ENCODE measurements at places on chromosomes 3 and 15.

- DNase-seq: peak; percentile 7
Observed at GRCh38 chr15:42921342-42921731, 759 bp upstream of the TTBK2 start.

GRCh38 chr15:99983886-99984286 is 250.6 kb upstream of the LYSMD4 start:
- DNase-seq: no peak

DNA sequence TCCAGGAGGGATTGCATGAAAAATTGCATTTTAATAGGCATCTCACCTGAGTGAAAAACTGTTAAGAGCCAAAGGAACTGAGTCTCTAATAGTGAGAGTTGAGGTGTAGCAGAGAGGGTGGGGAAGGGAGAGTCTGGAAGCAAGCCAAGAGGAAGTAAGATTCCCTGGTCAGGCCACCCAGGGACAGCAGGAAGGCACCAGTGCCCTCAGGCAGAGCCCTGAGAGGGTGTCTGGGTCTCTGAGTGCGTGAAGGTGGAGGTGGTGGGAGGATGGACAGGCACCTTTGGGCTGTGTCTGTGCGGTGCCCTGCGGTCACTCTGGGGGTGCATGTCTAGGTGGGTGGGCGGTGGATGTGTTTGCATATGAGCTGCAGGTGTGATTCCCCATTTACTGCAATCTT is 300.4 kb upstream of the ROPN1 start:
- DNase-seq: no peak

- no peak for DNase-seq
Observed at GRCh38 chr3:165855581-165855980, 18.4 kb upstream of the BCHE start.

DNA sequence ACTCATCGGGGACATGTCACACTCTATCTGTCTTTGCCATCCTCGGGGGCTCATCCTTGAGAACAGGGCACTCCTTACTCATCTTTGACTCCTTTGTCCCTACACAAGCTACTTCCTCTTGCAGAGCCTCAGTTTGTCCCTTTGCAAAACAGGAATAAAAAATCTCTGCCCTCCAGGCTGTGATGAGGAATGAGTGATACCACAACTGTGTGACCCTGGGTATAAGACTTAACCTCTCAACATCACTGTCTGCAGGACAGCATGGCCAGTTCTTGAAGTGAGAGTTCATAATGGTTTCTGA is 48.5 kb downstream of the IQSEC1 start:
- no peak for DNase-seq

DNA sequence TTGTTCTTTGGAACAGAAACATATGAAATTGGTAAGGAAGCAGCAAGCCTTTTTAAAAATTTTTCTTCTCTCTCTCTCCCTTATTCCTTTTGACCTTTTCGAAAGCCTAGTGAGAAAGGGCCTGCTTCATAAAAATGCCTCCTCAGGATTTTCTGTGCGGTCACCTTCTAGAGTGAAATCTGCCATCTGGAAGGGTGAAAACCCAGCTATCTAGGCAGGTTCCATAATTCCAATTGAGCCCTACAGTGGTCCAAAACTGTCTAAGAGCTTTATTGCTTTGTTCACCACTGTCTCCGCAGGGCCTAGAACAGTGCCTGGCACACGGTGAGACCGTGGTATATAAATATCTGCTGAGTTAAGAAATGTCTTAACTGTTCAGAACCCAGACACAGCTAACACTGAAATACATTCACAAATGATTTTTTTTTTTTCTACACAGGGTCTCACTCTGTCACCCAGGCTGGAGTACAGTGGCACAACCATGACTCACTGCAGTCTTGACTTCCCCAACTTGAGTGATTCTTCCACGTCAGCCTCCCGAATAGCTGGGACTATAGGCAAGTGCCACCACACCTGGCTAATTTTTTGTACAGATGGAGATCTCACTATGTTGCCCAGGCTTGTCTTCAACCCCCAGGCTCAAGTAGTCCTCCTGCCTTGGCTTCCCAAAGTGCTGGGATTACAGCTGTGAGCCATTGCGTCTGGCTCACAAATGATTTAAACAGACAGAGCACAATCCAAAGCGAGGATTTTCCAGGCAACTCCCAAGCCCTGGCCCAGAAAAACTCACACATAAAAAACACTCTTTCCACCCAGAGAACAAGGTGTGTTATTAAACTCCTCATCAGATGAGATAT is 64.4 kb downstream of the FRMD4B start:
- no peak for DNase-seq

DNA sequence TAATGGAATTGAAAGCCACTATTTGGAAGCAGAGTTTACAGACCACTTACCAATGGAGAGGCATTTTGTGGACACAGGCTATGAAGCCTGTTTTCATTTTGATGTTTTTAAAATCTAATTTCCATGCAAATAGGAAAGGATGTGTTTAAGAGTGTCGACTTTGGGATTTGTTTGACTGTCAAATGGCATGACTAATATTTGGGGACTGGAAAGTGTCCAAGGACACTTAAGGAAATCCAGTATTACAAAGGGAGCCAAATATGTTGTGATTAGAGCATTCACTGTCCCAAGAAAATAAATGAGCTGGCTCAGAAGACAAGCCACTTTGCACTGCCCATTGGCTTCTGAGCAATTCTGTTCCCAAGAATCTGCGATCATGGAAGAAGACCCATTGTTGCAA is 34.0 kb upstream of the SLC6A11 start:
- no peak for DNase-seq

DNA sequence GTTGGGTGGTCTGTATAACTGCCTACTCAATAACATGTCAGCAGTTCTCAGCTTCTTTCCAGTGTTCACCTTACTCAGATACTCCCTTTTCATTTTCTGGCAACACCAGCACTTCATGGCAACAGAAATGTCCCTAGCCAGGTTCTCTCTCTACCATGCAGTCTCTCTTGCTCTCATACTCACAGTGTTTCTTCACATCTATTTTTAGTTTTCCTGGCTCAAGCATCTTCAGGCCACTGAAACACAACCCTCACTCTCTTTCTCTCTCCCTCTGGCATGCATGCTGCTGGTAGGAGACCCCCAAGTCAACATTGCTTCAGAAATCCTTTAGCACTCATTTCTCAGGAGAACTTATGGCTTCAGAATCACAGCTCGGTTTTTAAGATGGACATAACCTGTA is at the start of gene CAPN3:
CAPN3 (plus strand) TSS at position 253 of the 400 bp plus-strand sequence. CDS start 305 bp downstream, outside the sequence.
- no peak for DNase-seq

DNA sequence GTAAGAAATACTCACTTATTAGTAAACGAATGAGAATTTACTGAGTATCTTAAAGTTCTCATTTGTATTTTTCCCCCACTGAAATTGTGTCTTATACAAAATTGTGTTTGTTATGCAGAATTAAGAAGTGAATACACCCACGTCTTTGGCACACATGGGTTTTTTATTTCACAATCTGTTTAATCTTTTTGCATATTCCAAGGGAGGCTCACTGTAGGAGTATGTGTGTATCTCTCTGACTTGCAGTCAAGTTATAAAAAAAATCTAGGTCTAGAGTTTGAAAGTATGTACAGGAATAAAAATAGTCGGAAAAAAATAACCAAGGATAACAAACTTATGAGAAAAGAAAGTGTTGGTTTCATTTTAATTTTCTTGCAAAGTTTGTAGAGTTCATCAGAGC is 255.2 kb downstream of the PDCD6IP start:
- DNase-seq: no peak

DNA sequence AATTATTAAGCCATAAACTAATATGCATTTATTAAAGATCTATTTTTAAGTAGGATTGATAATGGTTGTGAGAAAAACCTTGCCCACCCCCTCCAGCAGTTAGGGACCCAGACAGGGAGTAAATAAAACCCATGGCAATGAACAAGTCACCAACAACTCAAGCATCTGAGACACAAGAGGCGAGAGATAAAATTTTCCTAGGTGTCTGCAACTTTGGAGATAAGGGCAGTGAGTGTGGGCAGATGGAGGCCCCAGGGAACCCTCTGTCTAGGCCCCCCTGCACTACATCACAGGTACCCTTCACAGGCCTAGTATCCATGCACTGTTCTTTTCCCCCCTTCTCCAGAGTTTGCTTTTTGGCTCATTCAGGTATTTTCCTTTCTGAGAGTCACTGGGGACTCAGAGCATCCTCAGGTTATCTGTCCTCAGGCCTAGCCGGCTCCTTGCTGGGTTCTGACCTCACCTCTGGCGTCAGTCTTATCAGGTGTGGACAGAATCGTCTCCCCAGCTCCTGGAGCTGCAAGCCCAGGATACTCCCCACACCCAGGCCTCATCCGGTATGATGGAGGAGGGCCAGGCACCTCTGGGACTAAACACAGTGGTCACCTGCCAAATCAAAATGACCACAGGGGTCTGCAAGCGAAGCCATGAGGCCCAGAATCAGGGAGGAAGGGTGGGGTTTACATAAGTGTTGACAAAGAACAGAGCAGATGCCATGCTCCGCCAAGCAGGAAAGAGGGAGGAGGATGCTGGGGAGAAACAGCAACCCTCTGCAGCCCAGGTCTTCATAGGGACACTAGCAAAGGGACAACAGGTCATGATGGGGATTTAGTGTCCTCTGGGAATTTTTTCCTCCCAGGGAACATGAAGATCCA is 50.4 kb downstream of the CCNL1 start:
- no peak for DNase-seq

- DNase-seq: no peak
Observed at GRCh38 chr3:189488241-189488767, 142.9 kb upstream of the TP63 start.

DNA sequence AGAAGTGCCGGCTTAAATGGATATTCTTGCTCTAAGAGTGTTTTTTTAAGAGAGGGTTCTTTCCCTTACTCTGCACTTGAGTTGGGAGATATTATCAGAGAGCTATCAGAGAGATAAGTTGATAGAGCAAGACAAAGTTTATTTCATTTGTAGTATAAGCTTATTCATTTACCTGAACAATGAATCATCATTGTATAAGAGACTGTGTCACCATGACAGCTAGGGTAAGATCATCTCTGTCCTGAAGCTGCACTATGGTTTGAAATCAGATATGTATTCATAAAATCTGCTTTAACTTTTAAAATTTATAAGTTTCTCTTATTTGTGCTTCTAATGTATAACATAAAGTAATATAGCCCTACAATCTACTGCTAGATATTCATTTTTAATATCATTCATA is 128.1 kb upstream of the ARL6 start:
- DNase-seq: no peak

GRCh38 chr3:186614597-186615483 is 2.0 kb downstream of the AHSG start:
- peak; percentile 59 for DNase-seq

DNA sequence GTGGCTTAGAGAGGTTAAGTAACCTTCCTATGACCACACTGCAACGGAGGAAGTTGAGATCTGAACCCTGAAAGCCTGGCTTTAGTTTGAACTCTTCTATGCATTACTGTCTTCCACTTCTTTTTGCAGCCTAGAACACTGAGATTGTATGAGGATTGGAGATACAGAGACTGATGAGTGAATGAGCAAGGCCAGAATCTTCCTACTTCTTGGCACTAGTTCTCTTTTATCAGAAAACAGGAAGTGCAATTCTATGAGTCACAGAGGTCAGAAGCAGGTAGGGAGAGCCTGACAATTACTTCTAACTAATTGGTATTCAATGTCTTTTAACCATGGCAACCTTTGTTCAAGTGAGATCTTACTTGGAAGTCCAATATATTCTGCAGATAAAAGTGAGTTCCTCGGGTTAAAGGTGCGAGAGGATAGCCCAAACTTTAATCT is 219.0 kb downstream of the SHQ1 start:
- DNase-seq: no peak

DNA sequence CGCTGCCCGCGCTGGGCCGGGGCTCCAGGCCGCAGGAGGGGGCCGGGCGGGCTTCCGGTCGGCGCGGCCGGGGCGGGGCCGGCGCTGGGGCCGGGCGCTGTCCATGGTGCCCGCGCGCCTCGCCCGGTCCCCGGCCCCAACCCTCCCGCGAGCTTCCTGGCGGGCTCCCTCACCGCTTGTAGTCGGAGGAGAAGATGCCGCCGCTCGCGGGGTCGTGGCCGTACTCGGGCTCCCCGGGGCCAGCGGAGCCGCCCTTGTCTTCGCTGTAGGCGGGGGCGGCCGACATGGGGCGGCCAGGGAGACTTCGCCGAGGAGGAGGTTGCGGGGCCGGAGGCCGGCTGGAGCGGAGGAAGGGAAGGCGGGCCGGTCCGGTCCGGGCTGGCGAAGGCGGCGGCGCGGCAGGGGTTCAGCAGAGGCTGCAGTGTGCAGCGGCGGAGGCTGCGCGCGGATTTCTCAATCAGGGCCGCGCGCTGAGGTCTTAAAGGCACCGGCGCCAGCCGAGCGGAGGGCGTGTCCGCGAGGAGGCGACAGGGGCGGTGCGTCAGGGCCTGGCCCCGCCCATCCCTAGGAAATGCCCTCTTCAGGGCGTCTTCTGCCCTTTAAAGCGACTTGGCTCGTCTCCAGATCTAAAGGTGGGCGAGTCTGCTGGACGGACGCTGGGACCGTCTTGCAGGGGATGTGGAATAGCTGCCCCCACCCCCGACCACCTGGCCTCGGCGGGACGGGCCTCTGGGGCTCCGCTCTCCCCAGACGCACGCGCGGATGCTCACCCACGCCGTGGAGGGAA is at the start of gene AP3B2:
AP3B2 (minus strand) TSS at position 455 of the 787 bp plus-strand sequence; CDS start at position 286, 169 bp downstream.
- DNase-seq: peak; percentile 63

GRCh38 chr15:66758844-66759243 is 56.8 kb downstream of the SMAD6 start:
- DNase-seq: no peak

DNA sequence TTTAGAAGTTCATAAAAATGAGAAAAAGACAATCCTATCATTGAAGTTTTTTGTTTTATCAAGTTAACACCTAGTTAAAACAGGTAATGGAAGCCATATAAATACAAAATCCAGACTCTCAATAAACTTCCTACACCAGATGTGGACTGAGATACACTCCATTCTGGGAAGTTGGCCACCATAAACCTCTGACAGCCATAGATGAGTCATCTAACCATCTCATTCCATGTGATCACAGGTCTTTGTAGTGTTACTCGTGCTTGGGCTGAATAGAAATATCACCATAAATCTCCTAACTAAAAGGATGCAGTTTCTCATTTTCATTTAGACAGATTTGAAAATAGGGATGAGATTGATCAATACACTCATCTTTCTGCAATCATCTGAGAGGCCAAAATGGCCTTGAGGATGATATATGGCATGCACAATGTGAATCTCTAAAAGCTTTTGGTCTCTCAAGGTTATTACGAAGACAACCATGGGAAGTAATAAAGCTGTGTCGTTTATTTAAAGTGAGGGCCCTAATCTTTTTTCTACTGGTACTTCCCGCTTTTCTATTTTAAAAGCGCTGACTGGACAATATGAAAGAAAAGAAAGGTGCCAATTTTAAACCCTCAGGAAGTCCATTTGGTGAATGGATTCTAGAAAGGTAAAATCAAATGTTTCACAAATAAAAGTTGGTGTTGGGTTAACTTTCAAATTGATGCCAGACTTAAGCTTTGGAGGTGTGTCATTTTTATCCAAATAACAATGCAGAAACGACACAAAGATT is 155.5 kb downstream of the POLR2M start:
- no peak for DNase-seq

- no peak for DNase-seq
Observed at GRCh38 chr3:16448639-16449070, 64.8 kb downstream of the RFTN1 start.

GRCh38 chr3:95319921-95320494 is 1257.1 kb downstream of the NSUN3 start:
- DNase-seq: no peak
